ENCODE measurements at places on chromosomes 5 and 9.
A peak's percentile ranks its signal among the peaks of the same experiment; 100 is the strongest.

- no peak for DNase-seq
Measured at GRCh38 chr5:75952963-75953362, 130.2 kb upstream of the SV2C start.

DNA sequence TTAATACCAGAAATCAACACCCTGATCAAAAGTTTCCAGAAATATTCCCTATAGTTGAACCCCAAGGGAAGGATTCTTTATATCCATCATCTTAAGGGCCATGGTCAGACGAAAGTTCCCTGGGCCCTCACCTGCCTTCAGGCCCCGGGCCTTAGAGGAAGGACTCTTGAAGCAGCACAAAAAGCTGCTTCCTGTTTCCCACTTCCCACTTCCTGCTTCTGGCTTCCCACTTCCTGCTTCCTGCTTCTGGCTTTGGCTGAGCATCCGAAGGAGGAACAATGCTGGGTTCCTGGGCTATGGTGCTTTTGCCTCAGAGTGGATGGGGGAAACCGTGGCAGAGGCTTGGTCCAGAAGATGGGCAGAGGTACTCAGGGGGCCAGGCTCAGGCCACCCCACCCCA is 25.8 kb upstream of the DAP start:
- DNase-seq, result no peak

DNA sequence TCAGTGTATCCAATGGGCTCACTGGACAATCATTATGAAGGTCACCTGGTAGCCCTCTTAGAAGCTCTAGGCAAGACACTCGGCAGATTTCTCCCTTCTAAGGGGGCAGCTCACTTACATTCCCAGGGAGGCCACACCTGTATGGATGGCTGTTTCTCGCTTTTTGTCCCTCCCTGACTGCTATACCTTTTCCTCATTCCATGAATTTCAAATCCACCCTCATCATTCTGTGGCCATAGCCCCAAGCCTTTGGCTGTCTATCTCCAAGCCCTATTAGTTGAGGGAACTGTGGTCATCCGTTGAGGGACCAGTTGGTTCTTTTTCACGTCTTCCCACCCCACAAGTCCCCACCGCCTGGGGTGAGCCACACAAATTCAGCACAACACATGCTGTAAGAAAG is 85.0 kb upstream of the RARS1 start:
- DNase-seq, result no peak

GRCh38 chr9:91783876-91784672 is 166.0 kb downstream of the ROR2 start:
- DNase-seq, result no peak

- no peak for DNase-seq
Measured at GRCh38 chr5:90641528-90641927, 82.9 kb downstream of the ADGRV1 start.

- DNase-seq, result no peak
Measured at GRCh38 chr5:104800440-104801048, 1238.0 kb upstream of the NUDT12 start.

DNA sequence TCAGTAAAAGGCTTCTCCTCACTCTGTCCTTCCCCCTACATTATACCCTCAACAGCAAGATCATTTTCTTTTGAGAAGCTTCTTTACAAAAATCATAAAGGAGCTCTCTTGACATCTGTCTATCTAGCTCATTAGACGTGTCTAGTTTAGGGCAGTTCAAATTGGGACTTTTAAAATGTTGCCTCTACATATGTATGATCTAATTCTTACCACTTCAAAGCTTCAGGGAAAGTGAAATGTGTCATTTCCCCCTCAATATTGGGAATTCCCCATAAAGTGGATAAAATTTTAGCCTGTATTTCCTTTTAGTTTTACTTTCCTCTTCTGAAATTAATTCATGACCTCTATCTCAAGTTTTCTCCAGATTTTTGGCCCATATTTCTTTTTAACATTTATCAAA is 323.7 kb downstream of the ARRDC3 start:
- DNase-seq, result no peak

GRCh38 chr5:107919361-107919760 is 248.6 kb upstream of the EFNA5 start:
- no peak for DNase-seq

DNA sequence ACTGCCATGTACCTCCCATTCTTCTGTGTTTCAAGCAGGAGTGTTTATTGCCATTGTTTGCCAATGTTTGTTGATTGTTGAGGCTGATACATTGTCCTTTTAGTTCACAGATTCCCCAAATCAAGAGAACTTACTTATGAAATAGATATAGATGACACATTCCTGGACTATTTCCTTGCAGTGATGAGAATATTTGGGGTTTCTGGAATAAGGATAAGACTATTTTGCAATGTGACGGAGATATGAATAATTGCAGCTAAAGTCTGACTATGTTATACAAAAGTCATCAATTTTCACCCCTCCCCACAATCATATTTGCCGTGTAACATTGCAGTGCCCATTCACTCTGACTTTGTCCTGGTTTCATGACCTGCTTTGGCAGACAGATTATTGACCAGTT is 460.8 kb downstream of the CDH10 start:
- no peak for DNase-seq

DNA sequence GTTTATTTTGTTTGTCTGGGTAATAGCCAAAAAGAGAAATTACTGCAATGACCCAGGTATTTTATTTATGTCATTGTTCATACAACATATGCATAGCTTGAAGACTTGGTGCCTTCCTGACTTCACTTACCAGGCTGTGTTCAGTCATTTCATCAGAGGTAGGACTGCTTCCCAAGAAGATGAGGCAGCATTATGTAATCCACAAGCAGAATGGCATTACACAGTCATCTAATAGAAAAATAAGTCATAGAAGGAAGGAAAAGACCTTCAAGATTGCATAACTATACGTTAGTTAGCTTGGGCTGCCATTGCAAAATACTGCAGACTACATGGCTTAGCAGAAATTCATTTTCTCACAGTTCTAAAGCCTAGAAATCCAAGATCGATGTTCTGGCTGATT is 167.5 kb downstream of the NMUR2 start:
- DNase-seq, result no peak

DNA sequence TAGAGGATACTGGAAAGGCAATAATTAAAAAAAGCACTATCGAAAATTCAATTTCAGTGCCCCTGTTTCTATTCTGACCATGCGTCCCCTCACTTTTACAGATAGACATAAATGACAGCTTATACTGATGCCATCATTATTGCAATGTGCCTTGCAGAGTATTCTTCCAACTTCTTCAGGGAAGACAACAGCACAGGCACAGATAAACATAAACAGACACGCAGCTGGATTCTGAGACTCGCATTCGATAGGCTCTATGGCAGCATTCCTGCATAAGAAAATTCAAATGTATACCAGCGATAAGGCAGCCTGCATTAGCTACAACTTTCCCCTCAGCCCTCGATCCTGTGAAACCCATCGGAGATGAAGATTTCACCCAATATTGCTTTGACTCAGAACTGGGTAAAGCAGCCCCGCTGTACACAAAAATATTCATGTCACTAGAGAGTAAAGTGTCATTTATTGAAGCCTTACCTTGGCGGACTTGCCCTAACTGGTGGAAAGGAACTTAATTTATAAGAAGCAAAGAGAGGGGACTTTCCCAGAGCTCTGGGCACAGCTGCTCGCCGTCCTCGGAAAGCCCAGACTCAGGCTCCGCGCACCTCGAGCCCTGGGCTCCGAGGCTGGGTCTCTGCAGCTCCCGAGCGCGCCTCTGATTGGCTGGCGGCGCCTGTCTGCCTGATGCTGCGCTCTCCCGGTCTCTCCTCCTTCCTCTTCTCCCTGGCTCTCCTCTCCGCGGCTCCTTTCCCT is at the start of gene CDH18:
TSS of gene CDH18 (minus strand) at position 589 of the 750 bp plus-strand sequence. CDS start 149,214 bp downstream, outside the sequence.
- DNase-seq, result peak; percentile 6

DNA sequence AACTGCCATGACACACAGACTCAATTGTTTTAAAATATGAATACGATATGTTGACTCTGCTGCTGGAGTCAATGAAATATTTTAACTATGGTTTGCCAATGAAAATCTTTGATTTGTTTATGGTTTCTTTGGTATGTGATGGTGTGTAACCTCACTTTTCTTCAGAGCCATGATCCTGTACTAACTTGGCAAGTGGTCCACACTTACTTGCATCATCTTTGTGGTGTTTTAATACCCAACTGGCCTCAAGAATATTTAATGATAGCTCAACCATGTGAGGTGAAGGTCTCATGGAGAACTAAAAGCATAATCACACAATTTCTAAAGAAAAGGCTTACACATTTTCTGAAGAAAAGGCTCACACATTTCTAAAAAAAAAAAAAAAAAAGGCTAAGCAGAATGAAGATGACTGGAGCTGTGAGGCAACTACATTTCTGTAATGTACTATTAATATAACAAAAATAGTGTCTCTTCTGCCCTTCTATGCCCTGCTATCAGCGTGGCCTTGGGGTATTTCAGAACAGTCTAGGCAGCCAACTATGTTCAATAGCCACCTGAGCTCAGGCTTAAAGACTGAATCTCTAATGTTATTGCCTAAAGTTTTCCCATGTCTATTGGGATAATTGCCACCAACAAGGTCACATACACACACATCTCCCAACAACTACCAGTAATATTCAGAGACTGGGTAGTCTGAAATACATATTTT is 395.0 kb downstream of the MLLT3 start:
- DNase-seq, result no peak

DNA sequence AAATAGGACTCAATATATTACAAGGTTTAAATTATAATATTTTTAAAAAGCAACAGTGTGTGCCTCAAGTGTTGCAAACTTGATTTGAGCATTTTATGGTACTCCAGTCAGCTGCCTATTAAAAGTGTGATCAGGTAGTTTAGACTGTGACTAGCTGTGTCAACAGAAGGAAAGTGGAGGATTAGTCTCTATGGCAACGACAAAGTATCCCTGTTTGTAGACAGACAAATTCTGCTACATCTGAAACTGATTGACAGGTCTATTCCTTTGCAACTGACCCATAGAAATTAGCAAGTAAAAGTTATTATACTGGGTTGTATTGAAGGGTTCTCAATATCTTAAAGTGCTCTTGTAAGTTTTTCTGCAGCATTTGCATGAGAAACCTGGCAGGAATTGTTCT is 249.8 kb upstream of the ARRDC3 start:
- no peak for DNase-seq

- DNase-seq, result no peak
Measured at GRCh38 chr5:108728566-108729241, 19.0 kb upstream of the FER start.

GRCh38 chr5:13659391-13659790 is 285.1 kb downstream of the DNAH5 start:
- peak; percentile 16 for DNase-seq

DNA sequence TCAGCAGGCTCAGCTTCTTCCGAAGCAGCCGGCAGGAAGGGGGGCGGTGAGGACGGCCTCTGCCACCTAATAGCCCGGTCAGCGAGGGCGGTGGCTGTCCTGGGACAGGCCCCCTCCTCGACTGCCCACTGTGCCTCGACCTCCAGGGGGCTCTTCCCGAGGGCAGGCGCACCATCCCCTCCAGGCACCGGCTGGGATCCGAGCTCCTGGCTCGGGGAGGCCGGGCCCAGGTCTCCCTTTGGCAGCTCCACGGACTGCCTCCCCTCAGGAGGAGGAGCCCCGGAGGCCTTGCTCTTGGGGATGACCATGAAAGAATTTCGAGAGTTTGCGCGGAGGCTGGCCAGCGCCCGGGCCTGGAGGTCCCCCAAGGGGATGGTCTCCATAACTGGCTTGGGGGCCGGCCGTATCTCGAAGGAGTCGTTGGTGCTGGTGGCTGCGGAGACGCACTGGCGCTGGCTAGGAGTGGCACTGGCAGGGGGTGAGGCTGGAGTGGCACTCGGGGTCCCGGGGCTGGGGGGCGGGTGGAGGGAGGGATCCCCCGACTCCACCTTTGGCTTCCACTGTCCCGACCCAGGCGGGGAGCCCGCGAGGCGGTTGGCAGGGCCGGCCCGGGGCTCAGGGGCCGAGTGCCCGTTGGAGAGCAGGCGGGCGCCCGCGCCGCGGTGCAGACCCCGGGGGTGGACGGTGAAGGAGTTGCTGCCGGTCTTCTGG is 975 bp downstream of the TPRN start:
- no peak for DNase-seq

GRCh38 chr5:89827960-89828359 is 581.6 kb downstream of the CETN3 start:
- DNase-seq, result no peak

DNA sequence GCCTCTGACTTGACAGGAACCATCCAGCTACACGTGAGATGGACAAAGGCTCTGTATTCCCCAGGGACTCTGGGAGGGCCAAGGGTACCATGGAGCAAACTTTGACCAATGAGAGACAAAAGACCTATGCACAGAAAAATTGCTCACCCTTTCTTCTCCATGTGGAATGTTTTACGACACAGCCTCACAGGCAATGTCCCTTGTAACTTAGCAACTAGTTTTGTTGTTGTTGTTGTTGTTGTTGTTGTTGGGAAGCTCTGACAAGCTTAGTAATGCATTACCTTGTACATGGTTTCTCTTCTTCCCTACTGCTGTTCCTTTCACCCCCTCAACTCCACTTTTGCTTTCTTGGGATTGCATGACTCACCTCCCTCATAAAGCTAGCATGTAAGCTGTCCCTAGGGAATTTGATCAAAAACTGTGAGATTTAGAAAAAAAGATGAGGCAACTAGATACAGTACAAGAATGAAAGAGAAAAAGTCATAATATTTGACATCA is 550.9 kb downstream of the RAB3C start:
- DNase-seq, result peak; percentile 45

DNA sequence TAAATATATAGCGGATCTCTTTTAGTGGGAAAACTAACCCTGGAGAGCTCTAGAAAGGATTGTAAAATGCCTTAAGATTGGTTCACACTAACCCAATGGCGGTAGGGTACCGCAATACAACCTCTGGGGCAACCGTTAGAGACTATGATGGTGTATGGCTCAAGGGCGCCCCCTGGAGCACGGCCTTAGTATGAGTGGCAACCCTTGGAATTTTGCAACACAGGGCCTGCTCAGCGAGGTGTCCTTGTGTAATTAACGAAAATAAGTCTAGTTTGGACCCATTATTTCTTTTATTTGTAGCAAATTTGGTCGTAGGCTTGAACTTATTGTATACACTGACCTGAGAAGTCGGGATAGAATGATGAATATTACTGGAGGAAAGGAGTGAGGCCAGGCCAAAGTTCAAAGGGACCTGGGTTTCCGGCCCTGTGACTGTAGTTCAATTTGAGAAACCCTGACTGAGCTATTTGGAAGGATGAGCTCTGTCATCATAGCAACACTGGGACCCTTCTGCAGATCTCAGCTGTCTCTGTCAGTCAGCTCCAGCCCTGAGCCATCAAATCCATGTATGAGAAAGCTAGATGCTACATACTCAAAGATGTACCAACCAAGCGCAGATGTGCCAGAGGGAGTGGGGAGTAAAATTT is 54.8 kb downstream of the CAMK4 start:
- no peak for DNase-seq

GRCh38 chr9:135065151-135065550 is 22.3 kb upstream of the OLFM1 start:
- no peak for DNase-seq

GRCh38 chr5:170540271-170540670 is 36.5 kb downstream of the KCNIP1 start:
- DNase-seq, result no peak

Measured in AG04450 (cell line).